ENCODE measurements at places on chromosomes 7 and 10. TPM values are rescaled to one million over a fixed set of nuclear protein-coding genes. Genes with fewer than 3 reads are reported as not detected.

Gene AGBL3
- total RNA-seq = 1.8 TPM

Gene ERV3-1
- total RNA-seq = 11.2 TPM

Gene ANXA8L1
- total RNA-seq = 31.7 TPM

Gene PTN
- 0.26 TPM for total RNA-seq

Gene ADAM12
- 3.1 TPM for total RNA-seq

Gene CDHR3
- total RNA-seq = 0.19 TPM

Gene INTS1
- total RNA-seq = 86.3 TPM

- DNase-seq = no peak
- H3K36me3 ChIP-seq = peaks cover 6% of the 10 kb centered on the region
- no peaks in the 10 kb centered on the region for H3K4me1 ChIP-seq
- no peaks in the 10 kb centered on the region for H3K27me3 ChIP-seq
These were observed 348.3 kb upstream of the AKR1E2 start for GRCh38 chr10:4477664-4478063.

GRCh38 chr10:97542169-97543024, 30.2 kb upstream of the ANKRD2 start:
- peak overlapping the region; percentile 56 for H3K4me3 ChIP-seq
- no peaks in the 10 kb centered on the region for H3K27me3 ChIP-seq
- peaks cover 28% of the 10 kb centered on the region for H3K4me1 ChIP-seq
- DNase-seq = peak; percentile 93

GRCh38 chr7:76225379-76225778, 23.7 kb downstream of the SRRM3 start:
- H3K4me1 ChIP-seq = no peaks in the 10 kb centered on the region
- no peaks in the 10 kb centered on the region for H3K36me3 ChIP-seq
- H3K27me3 ChIP-seq = peaks cover 37% of the 10 kb centered on the region
- H3K27ac ChIP-seq = no peak overlapping the region

DNA sequence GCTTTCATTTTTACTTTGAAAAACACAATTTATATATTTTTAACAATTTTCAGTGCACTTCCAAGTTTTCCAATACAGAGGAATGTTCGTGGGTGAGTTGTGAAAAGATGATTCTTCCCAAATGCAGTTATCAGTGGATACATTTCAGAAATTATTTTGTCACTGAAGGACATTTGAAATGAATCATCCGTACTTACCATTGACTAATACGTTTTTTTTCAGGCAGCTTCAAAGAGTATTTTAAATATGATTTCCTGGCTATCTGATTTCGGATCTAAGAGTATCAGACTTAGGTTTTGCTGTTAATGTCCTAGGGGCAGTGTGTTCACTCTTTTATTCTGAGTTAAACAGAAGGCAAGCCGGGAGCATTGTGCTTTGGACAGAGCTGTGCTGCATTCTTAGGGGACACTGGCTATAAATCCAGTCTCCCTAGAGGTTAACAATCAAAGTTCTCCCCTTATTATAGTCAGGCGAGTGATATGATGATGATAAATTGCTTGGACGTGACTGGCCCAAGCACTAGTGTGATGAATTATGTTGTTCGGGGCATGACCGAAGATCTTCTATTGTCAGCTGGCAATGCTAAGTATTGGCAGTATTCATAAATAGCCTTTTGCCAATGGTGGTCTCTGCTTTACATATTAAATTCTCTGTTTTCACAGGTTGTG, 4.5 kb downstream of the PTER start:
- no peaks in the 10 kb centered on the region for H3K27me3 ChIP-seq
- peaks cover 29% of the 10 kb centered on the region for H3K4me1 ChIP-seq
- DNase-seq = peak; percentile 16
- H3K27ac ChIP-seq = peak overlapping the region; percentile 84
- H3K4me3 ChIP-seq = peak overlapping the region; percentile 63

GRCh38 chr10:132890301-132890700, 52.1 kb downstream of the CFAP46 start:
- H3K36me3 ChIP-seq = no peaks in the 10 kb centered on the region
- no peak overlapping the region for H3K4me3 ChIP-seq
- H3K27me3 ChIP-seq = peaks cover 59% of the 10 kb centered on the region
- no peak for DNase-seq

DNA sequence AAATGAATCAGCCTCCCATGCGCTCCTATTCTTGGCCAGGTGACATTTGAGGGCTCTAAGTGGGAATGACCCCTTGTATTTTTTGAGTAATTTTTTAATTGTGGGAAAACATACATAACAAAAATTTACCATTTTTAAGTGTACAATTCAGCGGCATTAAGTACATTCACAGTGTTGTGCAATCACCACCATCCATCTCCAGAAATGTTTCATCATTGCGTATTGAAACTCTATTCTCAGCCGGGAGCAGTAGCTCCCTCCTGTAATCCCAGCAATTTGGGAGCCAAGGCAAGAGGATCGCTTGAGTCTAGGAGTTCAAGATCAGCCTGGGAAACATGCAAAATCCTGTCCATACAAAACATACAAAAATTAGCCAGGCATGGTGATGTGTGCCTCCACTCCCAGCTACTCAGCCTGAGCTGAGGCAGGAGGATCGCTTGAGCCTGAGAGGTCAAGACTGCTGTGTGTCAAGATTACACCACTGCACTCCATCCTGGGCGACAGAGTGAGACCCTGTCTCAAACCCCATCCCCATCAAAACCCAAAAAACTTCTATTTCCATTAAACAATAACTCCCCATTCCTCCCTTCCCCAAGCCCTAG, 2.5 kb downstream of the ANTXRL start:
- H3K27me3 ChIP-seq = peaks cover 11% of the 10 kb centered on the region
- DNase-seq = peak; percentile 63
- H3K4me1 ChIP-seq = peaks cover under 1% of the 10 kb centered on the region
- no peak overlapping the region for H3K4me3 ChIP-seq
- no peak overlapping the region for H3K27ac ChIP-seq
- H3K36me3 ChIP-seq = no peaks in the 10 kb centered on the region

DNA sequence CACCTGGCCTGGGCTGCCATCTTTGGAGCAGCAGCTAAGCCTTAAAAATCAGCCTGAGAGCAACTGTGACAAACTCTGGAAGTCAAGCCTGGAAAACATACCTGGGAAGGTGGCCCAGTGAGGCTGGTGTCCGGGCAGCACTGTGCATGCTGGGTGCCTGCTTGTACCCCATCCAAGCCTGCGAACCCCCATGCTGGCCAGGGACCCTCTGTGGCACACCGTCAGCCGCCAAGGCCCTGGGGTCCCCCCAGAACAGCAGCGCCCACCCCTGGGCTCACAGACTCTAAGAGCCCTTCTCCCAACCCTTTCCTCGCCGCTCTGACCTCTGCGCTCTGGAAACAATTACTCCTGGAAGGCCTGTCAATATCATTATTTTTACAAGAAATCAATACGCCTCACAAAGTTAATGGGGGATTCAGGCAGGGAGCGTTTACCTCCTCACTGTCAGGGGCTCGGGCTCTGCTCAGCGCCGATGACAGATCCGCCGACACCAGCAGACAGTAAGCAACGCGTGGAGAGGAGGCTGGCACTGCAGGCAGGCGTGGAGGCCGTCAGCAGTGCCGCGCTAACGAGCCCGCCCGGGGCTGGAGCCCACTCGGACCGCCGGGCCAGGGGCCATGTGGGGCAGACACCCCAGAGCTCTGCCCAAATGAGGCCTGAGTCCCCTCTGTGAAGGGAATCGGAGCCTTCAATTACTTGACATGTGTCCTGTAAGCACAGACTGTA, 54.4 kb downstream of the EBF3 start:
- no peaks in the 10 kb centered on the region for H3K4me1 ChIP-seq
- H3K4me3 ChIP-seq = no peak overlapping the region
- DNase-seq = no peak
- H3K27ac ChIP-seq = no peak overlapping the region
- H3K36me3 ChIP-seq = no peaks in the 10 kb centered on the region
- H3K27me3 ChIP-seq = no peaks in the 10 kb centered on the region

DNA sequence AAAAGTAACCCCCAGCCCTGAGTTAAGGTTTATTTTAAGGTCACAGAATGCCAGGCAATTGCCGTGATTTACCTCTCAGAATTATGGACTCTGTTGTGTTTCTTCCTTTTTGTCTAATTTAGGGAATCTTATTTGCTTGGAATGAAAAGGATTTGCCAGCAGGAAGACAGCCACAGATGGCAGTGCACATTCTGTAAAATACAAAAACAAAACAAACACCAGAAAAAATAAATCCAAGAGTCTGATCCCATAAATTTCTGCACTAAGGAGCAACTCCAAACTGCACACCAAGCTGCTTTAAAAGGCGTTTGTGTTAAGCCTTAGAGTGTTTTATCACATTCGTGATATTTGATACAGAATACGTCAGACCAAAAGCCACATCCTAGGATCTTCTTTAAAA, 199.0 kb upstream of the C7orf33 start:
- DNase-seq = no peak
- H3K4me3 ChIP-seq = no peak overlapping the region

- H3K4me3 ChIP-seq = no peak overlapping the region
- no peaks in the 10 kb centered on the region for H3K36me3 ChIP-seq
- H3K4me1 ChIP-seq = no peaks in the 10 kb centered on the region
- H3K27me3 ChIP-seq = peaks cover 1% of the 10 kb centered on the region
These were observed 82.5 kb upstream of the TBX20 start for GRCh38 chr7:35336444-35336843.

- H3K4me3 ChIP-seq = peak overlapping the region; percentile 72
- no peaks in the 10 kb centered on the region for H3K36me3 ChIP-seq
- H3K4me1 ChIP-seq = peaks cover 13% of the 10 kb centered on the region
- no peaks in the 10 kb centered on the region for H3K27me3 ChIP-seq
- no peak for DNase-seq
These were observed 1.5 kb downstream of the IRF5 start for GRCh38 chr7:128939075-128939860.

- peak overlapping the region; percentile 73 for H3K27ac ChIP-seq
- H3K27me3 ChIP-seq = no peaks in the 10 kb centered on the region
- DNase-seq = peak; percentile 39
- H3K36me3 ChIP-seq = no peaks in the 10 kb centered on the region
- peak overlapping the region; percentile 75 for H3K4me3 ChIP-seq
These were observed 668 bp downstream of the GPR37 start for GRCh38 chr7:124764847-124765400.

DNA sequence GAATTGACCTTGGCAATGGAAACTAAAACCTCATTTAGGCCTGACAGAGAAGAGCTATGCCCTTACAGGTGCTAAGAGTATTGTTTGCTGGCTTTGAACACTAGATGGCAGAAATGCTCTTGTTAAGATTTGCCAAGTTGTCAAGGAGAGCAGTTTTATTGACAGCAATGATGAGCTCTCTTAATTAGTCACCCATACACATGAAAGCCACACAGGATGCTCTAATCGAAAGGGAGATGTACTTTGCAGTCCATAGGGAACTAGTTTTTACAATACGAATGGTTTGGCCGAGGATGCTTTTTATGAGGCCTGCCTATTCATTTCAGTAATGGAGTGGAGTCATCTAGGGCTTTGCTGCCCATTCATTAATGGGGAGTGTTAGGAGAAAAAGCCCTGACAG, 45.4 kb upstream of the MBL2 start:
- H3K36me3 ChIP-seq = no peaks in the 10 kb centered on the region
- no peaks in the 10 kb centered on the region for H3K27me3 ChIP-seq

DNA sequence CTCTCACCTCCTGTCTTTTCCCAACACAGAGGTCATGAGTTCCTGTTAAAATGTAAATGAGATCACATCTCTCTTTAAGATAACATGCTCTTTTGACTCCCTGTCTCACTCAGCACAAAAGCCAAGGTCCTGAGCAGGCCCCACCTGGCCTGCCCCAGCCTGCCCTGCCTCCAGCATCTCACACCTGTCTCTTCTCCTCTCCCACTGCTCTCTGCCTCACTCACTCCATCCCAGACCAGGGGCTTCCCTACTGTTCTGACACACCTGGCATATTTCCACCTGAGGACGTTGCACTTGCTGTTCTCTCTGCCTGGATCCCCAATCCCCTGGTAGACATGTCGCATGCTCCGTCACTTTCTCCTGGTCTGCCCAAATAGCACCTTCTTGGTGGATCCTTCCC, 285.0 kb upstream of the ZMIZ1 start:
- H3K36me3 ChIP-seq = no peaks in the 10 kb centered on the region
- DNase-seq = no peak
- H3K27me3 ChIP-seq = peaks cover 38% of the 10 kb centered on the region
- no peaks in the 10 kb centered on the region for H3K4me1 ChIP-seq
- H3K27ac ChIP-seq = no peak overlapping the region
- H3K4me3 ChIP-seq = no peak overlapping the region

DNA sequence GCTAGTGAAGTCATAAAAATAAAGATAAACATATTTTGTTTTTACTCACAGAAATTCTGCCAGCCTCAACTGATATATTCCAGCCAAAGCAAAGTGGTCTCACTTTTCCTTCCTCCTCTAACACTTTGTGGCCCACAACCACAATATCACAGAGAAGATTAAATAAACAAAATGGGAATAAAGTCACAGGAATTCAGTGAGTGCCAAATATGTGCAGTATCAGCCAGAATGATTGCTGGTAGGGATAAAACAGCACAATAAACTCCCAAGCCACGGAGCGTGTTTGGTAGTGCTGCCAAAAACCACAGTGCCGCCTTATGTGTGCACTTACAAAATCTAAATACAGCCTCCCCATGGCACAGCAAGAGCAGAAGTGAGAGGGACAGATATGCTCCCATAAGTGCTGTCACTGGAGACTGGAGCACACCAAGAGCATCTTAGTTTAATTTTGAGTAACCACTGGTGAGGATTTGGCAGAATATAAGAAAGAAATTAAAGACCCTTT, 155.8 kb downstream of the POM121L12 start:
- no peak overlapping the region for H3K27ac ChIP-seq
- DNase-seq = no peak
- peaks cover 67% of the 10 kb centered on the region for H3K27me3 ChIP-seq
- no peaks in the 10 kb centered on the region for H3K4me1 ChIP-seq
- no peak overlapping the region for H3K4me3 ChIP-seq
- H3K36me3 ChIP-seq = no peaks in the 10 kb centered on the region

- H3K4me1 ChIP-seq = peaks cover 11% of the 10 kb centered on the region
- H3K27ac ChIP-seq = no peak overlapping the region
- H3K4me3 ChIP-seq = no peak overlapping the region
These were observed 120.3 kb downstream of the VIPR2 start for GRCh38 chr7:159024280-159024951.

- no peak overlapping the region for H3K27ac ChIP-seq
- peak overlapping the region; percentile 54 for H3K4me3 ChIP-seq
- peaks cover 13% of the 10 kb centered on the region for H3K4me1 ChIP-seq
- peaks cover under 1% of the 10 kb centered on the region for H3K36me3 ChIP-seq
- DNase-seq = no peak
These were observed 11.4 kb upstream of the GRB10 start for GRCh38 chr7:50793947-50794570.
